ENCODE measurements at places on chromosomes 12 and 14.

GRCh38 chr12:83389237-83389996, 702.7 kb downstream of the TMTC2 start:
- H3K27me3 ChIP-seq = no peaks in the 10 kb centered on the region
- no peak for DNase-seq
- no peak overlapping the region for H3K27ac ChIP-seq
- no peaks in the 10 kb centered on the region for H3K4me1 ChIP-seq
- H3K36me3 ChIP-seq = no peaks in the 10 kb centered on the region

DNA sequence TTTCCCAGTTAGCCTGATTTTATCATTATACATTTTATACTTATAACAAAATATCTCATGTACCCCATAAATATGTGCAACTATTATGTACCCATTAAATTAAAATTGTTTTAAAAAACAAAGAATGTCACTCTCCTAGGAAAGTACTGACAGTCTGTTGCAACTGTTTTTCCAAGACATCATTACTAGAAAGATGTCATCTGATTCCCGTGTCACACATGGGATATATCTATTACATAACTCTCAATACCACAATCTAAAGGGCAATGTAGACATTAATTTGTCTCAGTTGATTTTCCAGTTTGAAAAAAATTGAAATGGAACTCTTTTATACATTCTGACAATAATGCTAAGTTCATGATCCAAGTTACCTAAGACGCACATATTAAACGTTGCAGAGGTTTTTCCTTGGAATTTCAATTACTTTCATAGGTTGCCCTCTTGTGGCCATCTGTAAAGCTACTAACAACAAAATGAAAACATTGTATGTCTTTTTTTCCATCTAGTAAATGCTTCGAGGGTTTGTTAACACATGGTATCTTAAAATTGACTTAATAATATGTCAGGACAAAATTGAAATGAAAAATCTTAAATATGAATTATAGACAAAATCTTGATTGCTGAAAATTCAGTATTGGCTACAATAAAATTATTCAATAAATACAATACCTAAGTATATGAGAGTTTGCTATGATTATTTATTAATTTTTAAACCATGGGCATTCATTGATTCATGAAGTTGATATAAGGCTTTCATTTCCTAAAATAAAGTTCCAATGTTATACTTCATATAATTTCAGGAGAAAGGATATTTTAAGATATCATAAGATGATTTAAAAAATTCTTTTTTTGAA, 131.6 kb downstream of the PPFIA2 start:
- no peak overlapping the region for H3K4me3 ChIP-seq
- no peaks in the 10 kb centered on the region for H3K36me3 ChIP-seq
- no peaks in the 10 kb centered on the region for H3K27me3 ChIP-seq
- H3K27ac ChIP-seq = no peak overlapping the region
- H3K4me1 ChIP-seq = no peaks in the 10 kb centered on the region
- DNase-seq = no peak

DNA sequence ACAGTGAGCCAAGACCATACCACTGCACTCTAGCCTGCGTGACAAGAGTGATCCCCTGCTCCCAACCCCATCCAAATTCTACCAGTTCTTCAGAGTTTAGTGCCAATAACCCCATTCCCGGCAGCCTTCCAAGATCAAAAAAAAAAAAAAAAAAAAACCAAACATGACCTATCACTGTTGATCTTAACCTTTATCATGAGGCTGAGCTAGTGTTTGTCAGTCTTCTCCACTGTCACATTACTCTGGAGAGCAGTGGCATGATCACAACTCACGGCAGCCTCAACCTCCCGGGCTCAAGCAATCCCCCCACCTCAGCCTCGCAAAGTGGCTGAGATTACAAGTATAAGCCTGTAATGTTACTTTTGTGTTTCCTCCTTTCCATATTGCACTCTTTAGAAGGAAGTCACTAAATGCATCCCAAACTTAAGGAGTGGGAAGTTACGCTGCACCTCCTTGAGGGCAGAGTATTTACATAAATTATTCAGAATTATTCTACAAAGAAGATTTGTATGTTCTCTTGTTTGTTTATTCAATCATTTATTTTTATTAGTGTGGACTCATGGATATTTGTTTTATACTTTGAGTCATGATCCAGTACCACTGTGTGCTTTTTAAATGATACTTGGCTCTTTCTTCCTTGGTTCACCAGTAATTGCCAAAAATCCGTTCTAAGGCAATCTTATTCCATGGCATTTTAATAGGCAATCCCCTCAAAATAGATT, 31.5 kb upstream of the FAM222A start:
- H3K4me3 ChIP-seq = no peak overlapping the region
- no peaks in the 10 kb centered on the region for H3K36me3 ChIP-seq
- no peak overlapping the region for H3K27ac ChIP-seq
- no peak for DNase-seq
- H3K4me1 ChIP-seq = no peaks in the 10 kb centered on the region
- H3K27me3 ChIP-seq = no peaks in the 10 kb centered on the region

DNA sequence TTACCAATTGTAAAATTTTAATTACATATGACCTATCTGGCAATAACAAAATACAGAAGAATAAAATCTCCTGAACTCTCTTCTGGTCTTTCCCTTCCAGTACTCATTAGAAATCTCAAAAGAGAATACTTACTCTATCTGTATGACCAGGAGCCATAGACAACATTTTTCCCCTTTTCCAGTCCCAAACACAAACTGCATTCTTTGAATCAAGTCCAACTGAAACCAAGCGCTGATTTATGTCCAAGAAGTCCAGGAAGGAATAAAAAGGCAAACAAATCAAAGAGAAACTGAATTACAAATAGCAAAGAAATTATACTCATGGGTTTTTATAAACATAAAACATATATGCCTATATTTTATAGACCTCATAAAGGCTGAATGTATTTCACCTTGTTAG, 46.7 kb downstream of the EML5 start:
- H3K4me3 ChIP-seq = no peak overlapping the region
- H3K27ac ChIP-seq = no peak overlapping the region
- no peaks in the 10 kb centered on the region for H3K27me3 ChIP-seq
- no peaks in the 10 kb centered on the region for H3K36me3 ChIP-seq

DNA sequence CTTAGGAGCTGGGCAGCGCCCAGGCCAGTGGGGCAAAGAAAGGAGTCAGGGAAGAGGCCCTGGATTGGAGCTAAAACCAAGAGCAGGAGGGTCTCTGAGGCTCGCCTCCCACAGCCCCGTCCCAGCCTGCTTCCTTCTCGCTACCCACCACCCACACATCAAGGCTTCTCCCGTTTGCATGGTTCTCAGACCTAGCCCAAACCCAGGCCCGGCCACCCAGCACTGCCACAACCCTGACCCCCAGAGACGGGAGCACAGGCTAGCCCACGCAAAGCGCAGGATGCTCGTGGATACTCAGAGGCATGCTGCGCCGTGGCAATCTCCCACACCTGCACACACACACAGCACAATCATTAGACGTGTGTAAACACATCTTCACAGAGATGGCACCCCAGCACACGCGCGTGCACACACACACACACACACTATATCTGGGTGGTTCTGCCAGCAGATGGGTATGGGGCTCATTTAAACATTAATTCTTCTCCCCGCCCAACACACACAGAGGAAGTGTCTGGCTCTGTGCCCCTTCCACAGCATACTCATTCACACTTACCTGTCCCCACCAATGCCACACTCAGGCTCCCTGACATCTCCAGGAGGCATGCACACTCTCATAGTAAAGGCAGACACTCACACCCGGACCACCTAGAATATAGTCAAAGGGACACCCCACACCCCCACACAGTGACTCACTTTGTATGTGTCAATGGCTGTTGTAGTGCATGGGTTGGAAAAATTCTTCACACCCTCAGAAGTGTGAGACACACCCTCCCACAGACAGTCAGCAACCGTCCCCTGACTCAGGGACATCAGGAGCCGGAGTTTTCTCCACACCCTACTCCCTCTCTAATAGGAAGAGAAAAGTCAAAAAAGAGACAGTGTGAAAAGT, 1.1 kb downstream of the CARMIL3 start:
- no peak overlapping the region for H3K27ac ChIP-seq
- peaks cover 14% of the 10 kb centered on the region for H3K4me1 ChIP-seq
- peak overlapping the region; percentile 76 for H3K4me3 ChIP-seq
- no peaks in the 10 kb centered on the region for H3K27me3 ChIP-seq
- H3K36me3 ChIP-seq = no peaks in the 10 kb centered on the region
- DNase-seq = no peak

DNA sequence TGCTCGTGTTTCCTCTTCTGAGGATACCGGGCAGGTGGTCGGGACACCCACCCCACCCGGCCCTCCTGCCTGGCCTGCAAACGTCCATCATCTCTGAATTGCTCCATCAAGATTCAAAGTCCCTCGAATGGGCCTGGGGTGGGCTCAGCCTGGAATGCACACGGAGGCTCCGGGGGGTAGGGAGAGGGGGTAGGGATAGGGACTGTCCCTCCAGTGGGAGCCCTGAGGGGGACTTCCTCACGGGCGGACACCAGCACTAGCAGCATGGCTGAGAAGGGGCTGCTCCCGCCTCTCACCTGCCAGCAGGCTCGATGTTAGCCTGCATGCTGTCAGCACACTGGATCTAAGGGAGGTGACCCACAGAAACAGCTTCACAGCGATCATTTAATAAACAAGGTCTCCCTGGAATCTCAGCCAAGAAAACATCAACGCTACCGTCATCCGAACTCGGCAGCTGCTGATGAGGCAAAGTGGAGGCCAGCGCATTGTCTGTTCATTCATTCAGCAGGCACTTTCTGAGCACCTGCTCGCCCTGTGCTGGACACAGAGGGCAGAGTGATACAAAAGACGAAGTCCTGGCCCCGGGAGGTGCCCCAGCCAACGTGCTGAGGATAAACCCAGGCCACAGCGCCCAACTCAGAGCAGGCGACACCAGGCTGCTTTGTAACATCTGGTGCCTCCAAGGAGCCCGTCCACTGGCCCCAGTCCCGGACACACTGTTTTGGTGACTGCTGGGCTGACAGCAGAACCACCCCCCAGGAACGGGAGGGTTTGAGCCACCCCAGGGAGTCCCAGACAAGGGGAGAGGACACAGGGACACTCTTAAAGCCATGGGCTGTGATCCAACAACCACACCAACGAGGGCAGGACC, 6.3 kb downstream of the TMEM179 start:
- no peak overlapping the region for H3K27ac ChIP-seq
- no peak for DNase-seq
- no peaks in the 10 kb centered on the region for H3K27me3 ChIP-seq
- H3K4me3 ChIP-seq = no peak overlapping the region
- no peaks in the 10 kb centered on the region for H3K36me3 ChIP-seq

GRCh38 chr14:103377522-103378037, 7.6 kb upstream of the MARK3 start:
- no peak overlapping the region for H3K27ac ChIP-seq
- no peaks in the 10 kb centered on the region for H3K27me3 ChIP-seq
- H3K36me3 ChIP-seq = no peaks in the 10 kb centered on the region
- H3K4me3 ChIP-seq = no peak overlapping the region

DNA sequence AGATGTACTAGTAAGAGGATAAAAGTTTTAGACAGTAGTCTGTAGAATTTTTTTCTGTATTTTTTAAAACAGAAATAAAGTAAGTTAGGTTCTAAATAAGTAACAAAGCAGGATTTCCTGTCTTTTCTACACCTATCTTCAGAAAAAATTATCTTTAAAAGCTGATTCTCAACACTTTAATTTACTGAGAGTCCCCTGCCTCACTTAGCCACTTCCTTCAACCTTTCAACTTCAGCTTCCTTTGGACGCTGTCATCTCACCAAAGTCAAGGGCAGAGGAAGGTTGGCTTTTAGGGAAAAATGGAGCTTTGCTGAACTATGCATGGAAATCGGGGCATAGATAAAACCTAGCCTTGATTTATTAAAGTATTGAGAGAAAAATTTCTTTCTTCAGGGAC, 44.9 kb upstream of the CERS5 start:
- peak overlapping the region; percentile 62 for H3K27ac ChIP-seq
- peak overlapping the region; percentile 2 for H3K4me3 ChIP-seq
- peaks cover 58% of the 10 kb centered on the region for H3K4me1 ChIP-seq
- H3K27me3 ChIP-seq = no peaks in the 10 kb centered on the region

GRCh38 chr12:11705010-11705409, 55.5 kb downstream of the ETV6 start:
- H3K27ac ChIP-seq = no peak overlapping the region
- H3K36me3 ChIP-seq = no peaks in the 10 kb centered on the region
- DNase-seq = no peak
- H3K27me3 ChIP-seq = no peaks in the 10 kb centered on the region
- H3K4me1 ChIP-seq = no peaks in the 10 kb centered on the region
- H3K4me3 ChIP-seq = no peak overlapping the region

- DNase-seq = no peak
- no peak overlapping the region for H3K27ac ChIP-seq
- H3K27me3 ChIP-seq = no peaks in the 10 kb centered on the region
- H3K4me3 ChIP-seq = no peak overlapping the region
- H3K36me3 ChIP-seq = peaks cover 6% of the 10 kb centered on the region
These were observed 3.0 kb downstream of the GPN3 start for GRCh38 chr12:110465024-110465423.

GRCh38 chr14:79724934-79725717, 486.2 kb downstream of the DIO2 start:
- H3K36me3 ChIP-seq = no peaks in the 10 kb centered on the region
- no peaks in the 10 kb centered on the region for H3K27me3 ChIP-seq
- DNase-seq = no peak
- H3K27ac ChIP-seq = no peak overlapping the region
- H3K4me1 ChIP-seq = no peaks in the 10 kb centered on the region

- no peak for DNase-seq
- H3K36me3 ChIP-seq = no peaks in the 10 kb centered on the region
- peaks cover 45% of the 10 kb centered on the region for H3K27me3 ChIP-seq
- H3K27ac ChIP-seq = no peak overlapping the region
These were observed 396 bp downstream of the FERMT2 start for GRCh38 chr14:52950410-52950897.

- H3K27ac ChIP-seq = no peak overlapping the region
- no peaks in the 10 kb centered on the region for H3K36me3 ChIP-seq
- no peaks in the 10 kb centered on the region for H3K4me1 ChIP-seq
- DNase-seq = no peak
- H3K4me3 ChIP-seq = no peak overlapping the region
- no peaks in the 10 kb centered on the region for H3K27me3 ChIP-seq
These were observed 12.5 kb upstream of the RCOR1 start for GRCh38 chr14:102579696-102580549.

GRCh38 chr12:88836156-88836555, 255.9 kb upstream of the KITLG start:
- H3K27ac ChIP-seq = no peak overlapping the region
- no peak for DNase-seq
- no peaks in the 10 kb centered on the region for H3K36me3 ChIP-seq
- no peaks in the 10 kb centered on the region for H3K4me1 ChIP-seq

- no peak overlapping the region for H3K4me3 ChIP-seq
- DNase-seq = no peak
- H3K4me1 ChIP-seq = no peaks in the 10 kb centered on the region
These were observed 98.2 kb downstream of the SYNE2 start for GRCh38 chr14:63951021-63951420.

GRCh38 chr12:98294051-98294805, 221.2 kb upstream of the TMPO start:
- DNase-seq = no peak
- H3K4me1 ChIP-seq = no peaks in the 10 kb centered on the region
- H3K27me3 ChIP-seq = peaks cover 4% of the 10 kb centered on the region
- no peak overlapping the region for H3K4me3 ChIP-seq
